ENCODE measurements at places on chromosomes 4 and X. TPM values are rescaled to one million over a fixed set of nuclear protein-coding genes. Genes with fewer than 3 reads are reported as not detected.

KLHL4 gene
- not detected for total RNA-seq

TMPRSS11B gene
- total RNA-seq = not detected

KLHL13 gene
- total RNA-seq = 1.0 TPM

MID2 gene
- 2.0 TPM for total RNA-seq

UGT2B17 gene
- total RNA-seq = not detected

NUP62CL gene
- total RNA-seq = 1.8 TPM

TBC1D8B gene
- 0.56 TPM for total RNA-seq

QRFPR gene
- total RNA-seq = not detected

GRCh38 chr4:54099748-54100574, at the start of gene GSX2:
Gene GSX2, plus strand, starts transcription at chr4:54100163. Its CDS starts 182 bp downstream, at chr4:54100345.
- H3K36me3 ChIP-seq = no peaks in the 10 kb centered on the region
- H3K4me1 ChIP-seq = peaks cover 11% of the 10 kb centered on the region
- H3K4me3 ChIP-seq = peak within 1 kb of the TSS; percentile 64
- DNase-seq = no peak
- no peak within 1 kb of the TSS for H3K27ac ChIP-seq
- peaks cover 61% of the 10 kb centered on the region for H3K27me3 ChIP-seq

DNA sequence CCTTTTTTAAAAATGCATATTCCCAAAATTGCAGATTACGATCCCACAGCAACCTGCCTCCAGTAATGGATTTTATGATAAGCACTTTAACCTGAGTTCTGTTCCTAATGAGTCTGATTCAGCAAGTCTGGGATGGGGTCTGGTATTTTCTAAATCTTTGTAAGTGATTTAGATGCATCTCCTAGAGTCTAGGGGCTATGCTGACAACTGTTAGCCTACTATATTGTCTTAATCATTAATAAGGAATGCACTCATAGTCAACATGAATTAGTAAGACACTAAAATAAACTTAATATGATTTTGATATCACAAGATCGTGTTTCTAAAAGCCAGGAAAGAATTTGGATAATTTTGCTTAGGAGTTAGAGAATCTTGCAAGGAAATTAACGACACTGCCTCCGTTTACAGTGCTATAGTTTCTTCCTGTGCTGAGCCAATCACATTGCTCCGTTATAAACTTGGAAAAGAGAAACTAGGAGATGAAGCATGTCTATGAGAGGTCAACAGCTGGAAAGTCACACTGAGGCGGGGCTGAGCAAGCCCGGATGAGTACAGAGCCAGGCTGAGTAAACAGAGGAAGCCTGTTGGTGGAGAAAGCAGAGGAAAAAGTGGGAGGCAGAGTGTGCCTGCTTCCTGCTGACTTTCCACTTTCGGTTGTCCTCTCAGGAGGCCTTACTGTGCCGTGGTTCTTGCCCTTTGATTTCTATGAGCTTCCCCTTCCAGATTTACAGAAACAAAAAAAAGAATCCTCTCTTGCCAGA, 5.4 kb downstream of the SCARB2 start:
- no peak for DNase-seq
- no peaks in the 10 kb centered on the region for H3K36me3 ChIP-seq
- H3K4me1 ChIP-seq = peaks cover 24% of the 10 kb centered on the region
- H3K27me3 ChIP-seq = no peaks in the 10 kb centered on the region

GRCh38 chrX:131066237-131066636, 8.1 kb downstream of the ARHGAP36 start:
- no peaks in the 10 kb centered on the region for H3K4me1 ChIP-seq
- no peak overlapping the region for H3K27ac ChIP-seq
- no peaks in the 10 kb centered on the region for H3K36me3 ChIP-seq

DNA sequence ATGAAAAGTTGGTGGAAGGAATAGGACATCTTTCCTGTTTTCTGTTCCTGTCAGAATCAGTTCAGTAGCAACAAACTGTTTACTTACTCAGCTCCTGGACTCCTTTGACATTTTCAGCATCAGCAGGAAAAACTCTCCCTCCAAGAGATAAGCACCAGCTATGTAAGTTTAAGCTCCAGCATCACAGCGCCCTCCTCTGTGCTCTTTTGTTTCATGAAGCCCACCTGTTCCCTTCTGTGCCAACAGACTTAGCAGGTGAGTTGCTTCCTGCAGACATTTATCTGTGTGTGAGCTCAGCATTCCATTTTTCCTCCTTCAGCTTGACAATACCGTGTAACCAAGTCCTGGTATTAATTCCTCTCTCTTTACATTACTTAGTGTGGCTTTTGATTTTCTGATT, 644.1 kb upstream of the AGA start:
- peaks cover 10% of the 10 kb centered on the region for H3K36me3 ChIP-seq
- no peaks in the 10 kb centered on the region for H3K4me1 ChIP-seq
- no peak overlapping the region for H3K4me3 ChIP-seq
- DNase-seq = no peak

DNA sequence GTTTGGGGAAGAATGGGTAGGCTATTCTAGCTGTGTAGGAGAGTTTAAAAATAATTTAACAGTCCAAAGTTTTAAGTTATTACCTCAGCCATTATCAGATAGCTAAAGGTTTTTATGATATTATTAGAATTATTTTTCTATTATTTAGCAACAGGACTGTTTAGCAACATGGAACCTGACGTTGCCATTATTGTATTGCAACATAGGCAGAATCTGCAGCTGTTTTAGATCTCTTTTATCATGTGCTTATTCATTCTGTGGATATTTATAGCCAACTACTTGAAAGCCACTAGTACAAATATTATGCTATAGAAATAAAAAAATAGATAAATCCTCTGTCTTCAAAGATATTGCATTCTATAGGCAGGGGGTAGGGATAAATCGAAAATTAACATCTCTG, 382.0 kb upstream of the TRAM1L1 start:
- H3K27ac ChIP-seq = no peak overlapping the region
- H3K36me3 ChIP-seq = no peaks in the 10 kb centered on the region
- H3K27me3 ChIP-seq = no peaks in the 10 kb centered on the region
- no peaks in the 10 kb centered on the region for H3K4me1 ChIP-seq

GRCh38 chrX:119107206-119107605, 20.4 kb downstream of the KIAA1210 start:
- DNase-seq = no peak
- no peaks in the 10 kb centered on the region for H3K36me3 ChIP-seq
- H3K27me3 ChIP-seq = peaks cover 21% of the 10 kb centered on the region
- no peak overlapping the region for H3K27ac ChIP-seq

DNA sequence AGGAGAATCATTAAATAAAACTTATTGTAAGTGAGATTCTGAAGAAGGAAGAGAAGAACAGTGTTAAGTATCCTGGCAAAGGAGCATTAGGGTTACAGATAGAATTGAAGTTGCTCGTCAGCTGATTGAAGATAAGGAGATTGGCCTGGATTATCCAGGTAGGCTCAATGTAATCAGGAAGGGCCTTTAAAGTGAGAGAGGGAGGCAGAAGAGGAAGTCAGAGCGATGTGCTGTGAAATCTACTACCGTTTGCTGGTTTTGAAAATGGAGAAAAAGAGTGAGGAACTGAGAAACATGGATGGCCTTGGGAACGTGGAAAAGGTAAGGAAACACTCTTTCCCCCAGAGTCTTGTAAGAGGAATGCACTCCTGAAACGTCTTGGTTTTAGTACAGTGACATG, 245.7 kb downstream of the ANTXR2 start:
- no peak overlapping the region for H3K27ac ChIP-seq
- H3K36me3 ChIP-seq = no peaks in the 10 kb centered on the region
- H3K4me3 ChIP-seq = no peak overlapping the region
- no peaks in the 10 kb centered on the region for H3K4me1 ChIP-seq

GRCh38 chrX:150935467-150935866, 37.0 kb upstream of the CD99L2 start:
- no peaks in the 10 kb centered on the region for H3K4me1 ChIP-seq
- H3K36me3 ChIP-seq = no peaks in the 10 kb centered on the region
- H3K27ac ChIP-seq = no peak overlapping the region
- no peak overlapping the region for H3K4me3 ChIP-seq

GRCh38 chr4:138112389-138112788, 129.8 kb downstream of the SLC7A11 start:
- H3K4me3 ChIP-seq = no peak overlapping the region
- no peaks in the 10 kb centered on the region for H3K4me1 ChIP-seq
- no peak overlapping the region for H3K27ac ChIP-seq

GRCh38 chr4:140113653-140114052, 40.3 kb downstream of the MAML3 start:
- peaks cover 19% of the 10 kb centered on the region for H3K4me1 ChIP-seq
- no peak overlapping the region for H3K27ac ChIP-seq
- H3K4me3 ChIP-seq = no peak overlapping the region
- DNase-seq = no peak

GRCh38 chr4:185265942-185266341, 56.5 kb downstream of the SNX25 start:
- H3K4me1 ChIP-seq = no peaks in the 10 kb centered on the region
- no peaks in the 10 kb centered on the region for H3K27me3 ChIP-seq
- no peak for DNase-seq

DNA sequence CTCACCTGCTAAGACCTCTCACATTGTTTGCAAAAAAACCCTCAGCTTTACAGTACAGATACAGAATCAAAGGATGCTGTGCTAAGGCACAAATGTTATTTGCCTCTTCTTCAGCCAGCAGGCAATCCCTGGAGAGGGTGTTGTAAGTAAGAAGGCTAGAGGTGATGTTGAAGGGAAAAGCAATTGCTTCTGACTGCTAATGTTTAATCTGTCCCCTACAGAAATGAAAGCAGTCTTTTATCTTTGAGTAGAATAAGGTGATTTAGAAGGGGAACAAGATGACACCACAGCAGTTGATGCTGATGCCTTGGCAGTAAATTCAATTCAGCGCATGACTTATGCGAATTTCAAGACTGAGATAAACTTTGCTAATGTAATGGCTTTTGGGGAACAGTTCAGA, 1064.8 kb upstream of the IGFBP7 start:
- no peak for DNase-seq
- no peak overlapping the region for H3K4me3 ChIP-seq
- no peak overlapping the region for H3K27ac ChIP-seq
- no peaks in the 10 kb centered on the region for H3K27me3 ChIP-seq
- H3K36me3 ChIP-seq = no peaks in the 10 kb centered on the region
- no peaks in the 10 kb centered on the region for H3K4me1 ChIP-seq

- H3K4me3 ChIP-seq = no peak overlapping the region
- peaks cover 4% of the 10 kb centered on the region for H3K4me1 ChIP-seq
- H3K36me3 ChIP-seq = no peaks in the 10 kb centered on the region
Measured at GRCh38 chrX:46236411-46236810, 308.8 kb downstream of the ZNF674 start.

DNA sequence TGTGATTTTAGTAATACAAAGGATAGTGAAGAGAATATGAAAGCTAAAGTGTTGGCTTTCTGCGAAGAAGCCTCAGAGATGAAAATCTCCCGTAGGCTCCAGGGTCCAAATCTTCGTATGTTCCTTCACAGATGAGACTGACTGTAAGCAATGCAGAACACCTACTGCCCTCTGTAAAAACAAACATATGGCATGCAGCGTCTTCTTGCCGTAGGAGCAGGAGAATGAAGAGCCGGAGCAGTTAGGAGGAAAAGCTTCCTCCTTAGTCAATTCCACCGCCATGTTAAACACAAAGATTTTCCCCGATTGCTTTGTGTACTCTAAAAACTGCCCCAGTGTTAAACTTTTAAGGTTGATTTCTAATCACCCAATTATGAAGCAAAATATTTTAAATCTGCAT, 22.5 kb downstream of the RWDD4 start:
- peaks cover 11% of the 10 kb centered on the region for H3K4me1 ChIP-seq
- no peak overlapping the region for H3K27ac ChIP-seq
- H3K4me3 ChIP-seq = no peak overlapping the region
- H3K27me3 ChIP-seq = no peaks in the 10 kb centered on the region
- no peak for DNase-seq
- H3K36me3 ChIP-seq = no peaks in the 10 kb centered on the region

DNA sequence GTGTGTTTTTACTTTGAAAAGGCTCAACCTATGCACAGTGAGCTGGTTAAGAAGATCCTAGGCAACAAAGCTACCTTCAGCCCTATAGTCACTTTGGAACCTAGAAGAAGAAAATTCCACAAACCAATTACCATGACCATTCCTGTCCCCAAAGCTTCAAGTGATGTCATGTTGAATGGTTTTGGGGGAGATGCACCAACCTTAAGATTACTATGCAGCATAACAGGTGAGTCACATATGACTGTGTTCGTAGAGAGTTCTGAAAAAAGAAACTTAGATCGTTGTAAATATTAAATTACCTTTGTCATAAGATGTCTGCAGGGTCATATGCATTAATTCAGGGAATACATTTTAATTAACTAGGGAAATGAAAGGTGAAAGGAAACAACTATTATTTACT, 287.1 kb downstream of the ANK2 start:
- H3K36me3 ChIP-seq = no peaks in the 10 kb centered on the region
- H3K4me1 ChIP-seq = no peaks in the 10 kb centered on the region
- no peak for DNase-seq
- H3K4me3 ChIP-seq = no peak overlapping the region
- H3K27ac ChIP-seq = no peak overlapping the region
- H3K27me3 ChIP-seq = peaks cover 17% of the 10 kb centered on the region

DNA sequence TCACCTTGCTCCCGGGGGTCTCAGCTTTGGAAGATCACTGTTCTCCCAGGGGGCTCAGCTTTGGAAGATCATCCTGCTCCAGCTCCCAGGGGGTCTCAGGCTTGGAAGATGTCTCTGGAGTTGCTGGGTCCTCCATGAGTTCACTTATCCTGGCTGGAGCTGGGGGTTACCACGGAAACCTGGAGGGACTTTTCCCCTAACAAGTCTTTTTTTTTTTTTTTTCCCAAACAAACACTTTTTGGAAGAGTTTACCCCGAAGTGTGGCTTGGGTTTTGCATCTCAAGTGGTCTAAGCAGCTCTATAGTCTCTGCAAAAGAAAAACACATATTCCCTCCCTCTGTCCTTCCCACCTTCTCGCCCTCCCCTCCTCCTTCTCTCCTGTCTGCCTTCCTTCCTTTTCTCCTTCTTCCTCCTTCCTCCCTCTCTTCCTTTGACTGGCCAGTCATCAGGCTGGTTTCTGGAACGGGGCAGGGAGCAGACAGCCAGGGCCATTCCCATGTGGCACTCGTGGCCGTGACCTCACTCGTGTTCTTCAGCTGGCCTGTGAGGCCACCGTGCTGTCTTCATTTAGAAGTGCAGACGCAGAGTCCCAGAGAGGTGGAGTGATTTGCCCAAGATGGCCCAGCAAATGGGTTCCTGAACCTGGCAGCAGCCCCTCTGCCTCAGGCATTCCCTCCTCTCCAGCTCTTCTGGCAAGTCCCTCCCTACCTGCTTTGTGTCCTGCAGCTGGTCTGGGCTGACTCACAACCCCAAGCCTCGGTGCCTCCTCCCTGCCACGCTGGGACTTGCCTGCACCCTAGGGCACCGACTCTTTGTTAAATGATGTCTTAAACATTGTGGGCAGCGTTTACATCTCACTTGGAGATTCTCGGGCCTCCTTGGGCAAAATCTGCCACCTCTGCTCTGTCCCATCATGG, 25.9 kb upstream of the HMX1 start:
- H3K27ac ChIP-seq = no peak overlapping the region
- no peaks in the 10 kb centered on the region for H3K36me3 ChIP-seq
- no peak overlapping the region for H3K4me3 ChIP-seq

DNA sequence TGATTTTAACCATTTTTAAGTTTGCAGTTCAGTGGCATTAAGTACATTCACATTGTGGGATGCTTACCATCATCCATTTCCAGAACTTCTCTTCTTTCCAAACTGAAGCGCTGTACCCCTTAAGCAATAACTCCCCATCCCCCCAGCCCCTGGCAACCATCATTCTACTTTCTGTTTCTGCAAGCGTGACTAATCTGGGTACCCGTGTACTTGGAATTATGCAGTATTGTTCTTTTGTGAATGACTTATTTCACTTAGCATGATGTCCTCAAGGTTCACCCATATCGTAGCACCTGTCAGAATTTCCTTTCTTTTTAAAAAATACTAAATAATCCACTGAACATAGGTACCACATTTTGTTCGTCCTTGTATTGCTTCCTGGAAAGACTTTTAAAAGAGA, 32.9 kb downstream of the USP9X start:
- H3K4me1 ChIP-seq = peaks cover 50% of the 10 kb centered on the region
- peak overlapping the region; percentile 79 for H3K27ac ChIP-seq
- no peaks in the 10 kb centered on the region for H3K27me3 ChIP-seq
- H3K36me3 ChIP-seq = no peaks in the 10 kb centered on the region
